ENCODE measurements at places on chromosomes 4 and X. TPM values are rescaled to one million over a fixed set of nuclear protein-coding genes. Genes with fewer than 3 reads are reported as not detected.

- no peak for DNase-seq
Measured at GRCh38 chr4:36446275-36446674, 164.9 kb downstream of the DTHD1 start.

DNA sequence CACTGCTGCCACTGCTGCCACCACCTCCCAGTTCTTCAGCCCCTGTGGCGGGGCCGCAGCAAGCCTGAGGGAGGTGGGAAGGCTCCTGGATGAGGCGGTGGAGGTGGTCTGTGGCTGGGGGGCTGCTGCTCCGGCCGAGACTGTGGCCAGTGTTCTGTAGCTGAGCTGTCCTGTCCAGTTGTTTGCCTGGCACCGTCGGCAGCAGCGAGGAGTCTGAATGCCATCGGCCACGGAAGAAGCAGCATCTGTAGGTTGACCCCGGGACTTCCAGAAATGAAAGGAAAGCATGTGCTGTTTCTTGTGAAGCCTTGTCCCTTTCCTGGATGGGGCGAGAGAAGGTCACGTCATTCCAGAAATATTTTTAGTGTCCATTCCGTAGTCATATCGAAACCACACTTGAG, 3.3 kb downstream of the C4orf54 start:
- DNase-seq: no peak

GRCh38 chrX:21963269-21963668, 22.8 kb downstream of the SMS start:
- DNase-seq: no peak

DNA sequence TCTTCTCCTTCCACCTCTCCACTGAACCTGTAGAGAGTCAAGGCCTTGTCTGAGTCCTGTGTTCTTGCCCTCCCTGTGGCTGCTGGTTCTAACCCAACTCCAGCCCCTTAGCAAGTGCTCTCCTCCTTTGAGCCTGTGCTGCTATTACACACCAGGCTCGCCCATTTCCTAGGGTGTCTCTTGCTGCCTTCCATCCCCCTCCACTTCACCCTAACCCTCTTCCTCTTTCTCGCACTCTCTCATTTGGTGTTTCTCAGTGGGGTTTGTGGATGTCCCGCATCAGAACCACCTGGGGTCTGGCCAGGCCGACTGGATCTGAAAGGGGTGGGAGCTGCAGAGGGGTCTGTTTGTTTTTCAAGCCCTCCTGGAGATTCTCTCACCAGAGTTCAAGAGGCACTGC, 156.7 kb downstream of the SPRY1 start:
- no peak for DNase-seq

DNA sequence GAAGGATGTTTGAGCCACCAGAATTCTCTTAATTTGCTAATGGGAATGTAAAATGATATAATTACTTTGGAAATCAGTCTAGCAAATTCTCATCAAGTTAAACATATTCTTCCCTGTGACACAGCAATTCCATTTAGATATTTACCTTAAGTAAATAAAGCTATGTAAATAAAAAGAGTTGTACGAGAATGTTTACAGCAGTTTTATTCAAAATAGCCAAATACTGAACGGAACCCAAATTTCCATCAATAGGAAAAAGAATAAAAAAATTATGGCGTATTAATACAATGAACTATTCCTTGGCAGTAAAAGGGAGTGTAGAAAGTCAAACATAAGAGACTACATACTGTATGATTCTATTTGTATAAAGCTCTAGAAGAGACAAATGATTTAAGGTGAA, 45.8 kb downstream of the CENPE start:
- DNase-seq: no peak

- no peak for DNase-seq
Measured at GRCh38 chr4:41455206-41455605, 82.8 kb upstream of the LIMCH1 start.

GRCh38 chrX:1420371-1420770, 28.5 kb upstream of the SLC25A6 start:
- no peak for DNase-seq

DNA sequence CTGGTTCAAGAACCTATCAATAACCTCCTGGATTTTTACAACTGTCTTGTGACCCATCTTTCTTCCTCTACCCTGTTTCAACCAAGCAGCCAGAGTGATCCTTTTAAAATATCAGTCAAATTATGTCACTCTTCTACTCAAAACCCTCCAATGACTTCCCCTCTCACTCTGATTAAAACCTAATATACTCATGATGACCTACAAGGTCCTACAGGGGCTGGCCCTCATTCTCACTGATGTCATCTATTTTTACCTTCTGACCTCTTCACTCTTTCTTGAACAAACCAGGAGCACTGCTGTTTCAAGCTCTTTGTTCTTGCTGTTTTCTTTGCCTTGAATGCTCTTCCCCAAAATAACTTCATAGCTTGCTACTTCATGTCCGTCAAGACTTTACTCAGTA, 48.5 kb downstream of the ARHGEF38 start:
- DNase-seq: no peak

DNA sequence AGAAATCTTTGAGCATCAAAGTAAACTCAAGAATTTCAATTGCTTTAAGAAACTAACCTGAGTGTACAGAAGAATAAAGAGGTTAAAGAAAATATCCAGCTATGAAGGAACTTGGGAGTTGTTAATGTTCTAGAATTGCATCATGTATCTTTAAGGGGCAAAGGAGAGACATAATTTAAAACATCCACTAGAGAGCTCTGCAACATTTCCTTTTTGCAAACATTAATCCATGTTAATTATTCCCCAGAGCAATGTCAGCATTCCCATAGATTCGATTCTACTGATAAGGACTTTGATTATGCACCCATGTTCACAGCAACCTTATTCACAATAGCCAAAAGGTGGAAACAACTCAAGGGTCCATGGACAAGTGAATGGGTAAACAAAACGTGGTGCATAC, 80.2 kb upstream of the SORBS2 start:
- no peak for DNase-seq

GRCh38 chr4:112889619-112890527, 159.6 kb upstream of the ANK2 start:
- no peak for DNase-seq

GRCh38 chr4:160563552-160564282, 1460.8 kb downstream of the RAPGEF2 start:
- no peak for DNase-seq

DNA sequence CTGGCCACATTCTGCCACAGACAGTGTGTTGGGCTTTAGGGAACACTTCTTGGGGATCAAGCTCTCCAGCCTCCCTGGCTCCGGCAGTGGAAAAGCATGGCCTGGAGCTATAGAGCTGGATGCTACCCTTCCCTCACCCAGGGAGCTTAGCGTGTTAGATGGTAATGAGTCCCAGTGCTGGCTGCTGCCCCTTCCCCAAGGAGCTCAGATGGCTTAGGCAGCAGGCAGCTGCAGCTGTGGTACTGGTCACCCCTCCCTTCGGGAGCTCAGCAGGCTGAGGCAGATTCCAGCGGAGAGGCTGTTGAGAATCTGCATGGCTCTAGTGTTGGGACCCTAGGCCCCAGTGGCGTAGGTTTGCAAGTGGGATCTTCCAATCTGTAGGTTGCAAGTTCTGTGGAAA, 19.5 kb downstream of the TMEM144 start:
- DNase-seq: no peak

GRCh38 chr4:15469402-15470127, at the start of gene CC2D2A:
Gene CC2D2A (plus strand): TSS chr4:15469882. CDS start chr4:15475933, 6,051 bp downstream.
- DNase-seq: no peak

DNA sequence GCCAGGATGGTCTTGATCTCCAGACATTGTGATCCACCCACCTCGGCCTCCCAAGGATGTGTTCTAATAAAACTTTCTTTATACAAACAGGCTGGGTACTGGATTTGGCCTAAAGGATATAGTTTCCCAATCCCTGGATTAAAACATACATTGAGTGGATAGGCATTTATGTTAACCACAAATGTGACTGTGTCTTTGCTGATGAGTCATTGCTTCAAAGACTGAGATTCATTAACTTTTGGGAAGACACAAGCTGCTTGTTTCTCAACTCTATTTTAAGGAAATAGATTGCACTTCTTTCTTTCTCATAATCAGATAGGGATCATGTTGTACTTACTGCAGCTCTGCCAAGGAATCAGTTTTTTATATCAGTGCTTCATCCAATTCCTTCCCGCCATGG, 131.3 kb upstream of the AGA start:
- no peak for DNase-seq

GRCh38 chrX:15938072-15938471, 83.5 kb upstream of the AP1S2 start:
- no peak for DNase-seq

GRCh38 chr4:99028187-99028586, 32.7 kb downstream of the METAP1 start:
- no peak for DNase-seq

- no peak for DNase-seq
Measured at GRCh38 chr4:20859097-20859781, 159.0 kb downstream of the PACRGL start.

DNA sequence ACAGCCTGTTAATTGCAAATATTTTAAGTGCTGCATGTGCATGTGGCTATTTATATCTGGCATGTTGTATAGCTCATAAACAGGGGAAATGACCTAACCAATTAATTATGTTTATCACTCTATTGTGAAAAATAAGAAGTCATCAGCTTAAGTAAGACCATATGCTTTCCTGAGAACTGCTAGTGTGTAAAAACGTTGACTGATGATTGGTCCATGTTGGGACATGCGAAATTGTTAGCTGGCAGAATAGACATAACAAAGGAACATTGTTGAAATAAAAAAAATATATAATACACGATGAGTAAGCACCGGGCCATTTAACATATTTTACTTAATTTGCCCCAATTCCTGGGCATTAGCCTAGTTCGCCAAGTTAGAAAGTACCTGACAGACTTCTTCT, 207.5 kb downstream of the ANK2 start:
- DNase-seq: no peak

DNA sequence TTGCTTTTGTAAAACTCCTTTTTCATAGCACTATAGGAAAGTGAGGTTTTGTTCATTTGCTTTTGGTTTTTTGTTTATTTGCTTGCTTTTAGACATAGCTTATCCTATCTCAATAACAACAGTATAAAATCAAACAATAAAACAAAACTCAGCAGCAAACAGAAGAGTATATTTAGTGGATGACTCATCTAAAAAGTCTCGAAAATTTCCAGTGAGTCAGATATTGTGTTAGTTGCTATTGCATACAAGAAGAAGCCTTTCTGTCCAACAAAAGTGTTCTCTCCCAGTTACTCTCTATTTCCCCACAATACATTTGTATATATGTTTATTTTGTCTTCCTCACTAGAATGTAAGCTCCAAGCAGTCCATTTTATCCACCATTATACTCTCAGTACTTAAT, 36.0 kb upstream of the NPNT start:
- peak; percentile 8 for DNase-seq

GRCh38 chr4:154425514-154425913, 66.1 kb downstream of the DCHS2 start:
- no peak for DNase-seq

DNA sequence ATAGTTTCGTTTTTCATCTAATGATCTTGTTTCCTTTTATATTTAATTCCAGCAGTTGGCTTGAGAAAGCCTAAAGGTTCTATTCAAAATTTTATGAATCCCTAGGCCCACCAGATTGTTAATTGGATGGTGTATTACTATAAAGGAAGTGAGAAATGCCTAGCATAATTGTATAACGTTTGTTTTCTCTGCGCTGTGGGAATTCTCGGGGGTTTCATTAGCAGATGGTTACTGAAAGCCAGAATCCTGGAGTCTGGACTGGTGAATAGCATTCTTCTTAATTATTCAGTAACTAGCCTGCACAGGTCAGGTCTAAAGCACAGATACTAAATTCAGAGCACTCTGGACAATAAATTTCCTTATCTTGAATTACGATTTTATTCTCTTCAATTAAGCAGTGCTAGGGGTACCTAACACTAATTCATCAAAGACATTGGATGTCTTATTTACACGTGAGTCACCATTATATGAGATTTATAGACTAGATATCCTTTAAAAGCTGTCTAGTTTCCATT, 459.4 kb downstream of the DTHD1 start:
- DNase-seq: no peak

Gene CSN1S1
- 0.41 TPM for total RNA-seq

Gene PPP1R2C
- total RNA-seq: not detected

Gene SOX3
- 2.4 TPM for total RNA-seq

Gene ADGRL3
- 302 TPM for total RNA-seq

Gene ARR3
- not detected for total RNA-seq

Gene PPP4R3C
- total RNA-seq: not detected

Gene HSFX1
- 1.2 TPM for total RNA-seq

Gene FAM184B
- total RNA-seq: 5.3 TPM

Gene ITM2A
- 71.3 TPM for total RNA-seq

Gene GAB1
- total RNA-seq: 15.5 TPM

Gene CSAG3
- not detected for total RNA-seq

Gene NEIL3
- 7.3 TPM for total RNA-seq

Measured in frontal cortex (tissue), 4 donors.